ENCODE measurements at places on chromosomes 13 and 19.

DNA sequence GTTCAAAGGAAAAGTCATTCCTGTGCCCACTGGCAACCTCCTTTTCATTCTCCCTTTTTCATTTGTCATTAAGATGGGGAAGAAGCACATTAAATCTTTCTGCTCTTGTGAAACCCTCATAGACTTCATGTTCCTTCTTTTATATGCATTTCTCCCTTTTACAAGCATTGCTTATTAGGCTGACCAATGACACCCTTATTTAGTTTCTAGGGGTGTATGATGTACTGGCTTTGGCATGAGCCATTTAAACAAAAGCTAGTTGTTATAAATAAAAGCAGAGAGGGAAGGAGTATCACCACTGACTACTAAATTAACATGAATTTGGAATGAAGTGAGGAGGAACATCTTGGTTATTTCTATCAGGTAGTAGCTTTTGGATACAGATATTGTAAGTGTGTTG is 68.2 kb upstream of the PCDH9 start:
- no peak for DNase-seq

DNA sequence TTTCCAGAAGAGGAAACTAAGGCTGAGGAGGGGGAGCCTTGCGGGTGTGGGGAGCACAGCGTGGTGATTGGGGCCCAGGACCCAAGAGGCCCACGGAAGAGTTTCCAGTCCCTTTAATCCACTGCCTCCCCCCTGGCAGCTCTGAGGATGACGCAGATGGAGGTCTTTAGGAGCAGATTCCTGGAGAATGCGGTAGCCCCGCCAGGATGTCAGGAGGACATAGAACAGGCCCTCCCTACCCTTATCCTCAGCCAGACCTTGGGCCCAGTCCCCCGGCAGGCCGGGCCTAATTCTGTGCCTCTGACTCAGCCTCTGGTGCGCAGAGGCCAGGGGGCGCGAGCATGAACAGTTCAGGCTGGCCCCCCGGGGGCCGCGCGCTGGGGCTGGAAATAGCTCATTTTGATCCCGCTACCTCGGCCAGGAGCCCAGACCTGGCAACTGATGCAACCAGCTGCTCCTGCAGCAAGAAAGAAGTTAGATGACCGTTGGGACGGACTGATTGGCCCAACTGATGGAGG is 461 bp upstream of the HSPB6 start:
- DNase-seq, result no peak

DNA sequence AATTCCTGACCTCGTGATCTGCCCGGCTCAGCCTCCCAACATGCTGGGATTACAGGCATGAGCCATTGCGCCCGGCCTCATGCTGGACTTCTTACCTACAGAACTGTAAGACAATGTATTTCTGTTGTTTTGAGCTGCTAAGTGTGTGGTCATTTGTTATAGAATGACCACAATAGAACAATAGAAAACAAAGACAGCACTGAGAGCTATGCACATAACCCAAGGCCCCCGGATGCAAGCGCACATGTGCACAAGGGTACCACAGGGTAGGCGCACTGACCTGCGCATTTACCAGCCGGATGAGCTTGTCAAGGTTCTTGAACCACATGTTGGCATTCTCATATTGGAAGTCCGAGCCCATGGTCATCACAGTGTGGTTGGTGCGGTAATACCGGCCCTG is 5.6 kb downstream of the MAN2B1 start:
- no peak for DNase-seq

- DNase-seq, result peak; percentile 43
Measured at GRCh38 chr13:26996965-26997752, 174.5 kb downstream of the USP12 start.

- DNase-seq, result no peak
Measured at GRCh38 chr19:56601375-56601774, 6.3 kb downstream of the ZNF71 start.

GRCh38 chr19:10836479-10837330 is 693 bp upstream of the TMED1 start:
- no peak for DNase-seq

GRCh38 chr13:49853535-49853934 is 61.1 kb upstream of the KPNA3 start:
- DNase-seq, result no peak

- DNase-seq, result no peak
Measured at GRCh38 chr19:29324291-29324680, 111.3 kb upstream of the UQCRFS1 start.

- DNase-seq, result no peak
Measured at GRCh38 chr13:99572131-99572530, 70.9 kb downstream of the TM9SF2 start.

- DNase-seq, result no peak
Measured at GRCh38 chr13:97727991-97728390, 225.5 kb upstream of the IPO5 start.

Measured in B cell (primary cell).